ENCODE measurements at places on chromosomes 11 and 22. TPM values are rescaled to one million over a fixed set of nuclear protein-coding genes. Genes with fewer than 3 reads are reported as not detected.

DNA sequence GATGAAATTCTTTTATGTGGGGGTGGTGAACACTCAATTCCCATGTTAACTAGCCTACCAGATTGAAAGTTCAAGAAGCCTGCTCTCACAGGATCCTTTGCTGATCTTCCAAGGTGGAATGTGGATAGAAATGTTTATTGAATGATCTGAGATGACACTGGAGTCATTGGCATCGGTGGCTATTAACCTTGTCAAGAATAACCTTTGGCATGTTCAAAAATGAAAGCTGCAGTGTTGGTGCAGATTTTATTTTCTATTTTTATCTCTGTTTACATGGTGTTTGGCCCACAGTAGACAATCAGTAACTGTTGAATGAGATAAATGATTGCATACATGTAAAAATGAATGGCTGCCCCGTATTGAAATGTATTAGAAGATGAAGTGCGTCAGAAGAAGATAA is 19.0 kb downstream of the MCAM start:
- H3K4me1 ChIP-seq, result no peaks in the 10 kb centered on the region
- DNase-seq, result no peak
- no peak overlapping the region for H3K4me3 ChIP-seq
- no peak overlapping the region for H3K27ac ChIP-seq

DNA sequence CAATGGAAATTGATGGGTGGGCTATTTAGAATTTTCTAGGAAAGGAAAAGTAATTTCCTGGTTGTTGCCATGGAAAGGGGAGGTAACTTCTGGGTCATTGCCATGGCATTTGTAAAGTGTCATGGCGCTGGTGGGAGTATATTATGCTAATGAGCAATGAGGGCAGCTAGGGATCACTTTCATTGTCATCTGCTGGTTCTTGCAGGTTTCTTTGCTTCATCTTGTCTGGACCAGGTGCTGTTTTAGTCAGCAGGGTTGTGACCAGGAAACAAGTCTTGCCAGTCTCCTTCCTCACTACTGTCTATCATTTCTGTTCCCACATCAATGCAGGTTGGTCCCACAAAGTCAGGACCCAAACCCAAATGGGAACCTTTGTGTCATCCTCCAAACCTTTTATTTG is 237.6 kb upstream of the C11orf87 start:
- H3K4me3 ChIP-seq, result no peak overlapping the region
- no peak for DNase-seq
- H3K36me3 ChIP-seq, result no peaks in the 10 kb centered on the region
- no peaks in the 10 kb centered on the region for H3K27me3 ChIP-seq

DNA sequence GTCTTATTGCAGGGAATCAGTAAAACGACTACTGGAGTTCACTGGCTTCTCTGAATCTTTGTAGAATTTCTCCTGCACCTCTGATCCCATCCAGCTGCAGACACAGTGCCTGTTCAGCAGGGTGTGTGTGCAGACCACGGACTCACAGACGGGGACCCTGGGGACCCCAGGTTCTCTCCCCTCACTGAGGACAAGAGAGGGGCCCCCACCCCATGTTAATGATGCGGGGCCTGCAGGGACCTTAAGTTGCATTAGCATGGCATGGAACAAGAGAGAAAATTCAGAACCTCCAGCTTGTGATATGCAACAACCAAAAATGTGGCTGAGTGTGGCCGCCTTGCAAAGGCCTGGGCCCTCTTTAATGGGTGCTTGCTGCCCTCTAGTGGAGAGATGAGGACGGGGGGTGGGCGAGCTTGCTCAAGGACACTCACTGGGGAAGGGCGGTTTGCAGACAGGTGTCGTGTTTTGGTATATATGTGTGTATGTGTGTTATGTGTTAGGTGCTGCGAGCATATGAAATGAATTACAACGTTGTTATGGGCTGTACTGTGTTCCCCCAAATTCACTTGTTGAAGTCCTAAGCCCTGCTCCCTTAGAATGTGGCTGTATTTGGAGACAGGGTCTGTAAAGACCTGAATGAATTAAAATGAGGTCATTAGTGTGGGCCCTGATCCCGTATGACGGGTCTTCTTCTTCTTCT is 84.4 kb upstream of the SEPTIN5 start:
- H3K4me3 ChIP-seq, result no peak overlapping the region
- no peaks in the 10 kb centered on the region for H3K4me1 ChIP-seq
- no peaks in the 10 kb centered on the region for H3K36me3 ChIP-seq
- no peak overlapping the region for H3K27ac ChIP-seq

The CDC45 gene
- total RNA-seq, result 111 TPM

GRCh38 chr11:109405671-109406070 is 16.3 kb upstream of the C11orf87 start:
- H3K27me3 ChIP-seq, result no peaks in the 10 kb centered on the region
- H3K4me3 ChIP-seq, result no peak overlapping the region
- DNase-seq, result no peak
- no peak overlapping the region for H3K27ac ChIP-seq

The LIF gene
- 161 TPM for total RNA-seq
